ENCODE measurements at places on chromosomes 7 and 10.
A peak's percentile ranks its signal among the peaks of the same experiment; 100 is the strongest.

DNA sequence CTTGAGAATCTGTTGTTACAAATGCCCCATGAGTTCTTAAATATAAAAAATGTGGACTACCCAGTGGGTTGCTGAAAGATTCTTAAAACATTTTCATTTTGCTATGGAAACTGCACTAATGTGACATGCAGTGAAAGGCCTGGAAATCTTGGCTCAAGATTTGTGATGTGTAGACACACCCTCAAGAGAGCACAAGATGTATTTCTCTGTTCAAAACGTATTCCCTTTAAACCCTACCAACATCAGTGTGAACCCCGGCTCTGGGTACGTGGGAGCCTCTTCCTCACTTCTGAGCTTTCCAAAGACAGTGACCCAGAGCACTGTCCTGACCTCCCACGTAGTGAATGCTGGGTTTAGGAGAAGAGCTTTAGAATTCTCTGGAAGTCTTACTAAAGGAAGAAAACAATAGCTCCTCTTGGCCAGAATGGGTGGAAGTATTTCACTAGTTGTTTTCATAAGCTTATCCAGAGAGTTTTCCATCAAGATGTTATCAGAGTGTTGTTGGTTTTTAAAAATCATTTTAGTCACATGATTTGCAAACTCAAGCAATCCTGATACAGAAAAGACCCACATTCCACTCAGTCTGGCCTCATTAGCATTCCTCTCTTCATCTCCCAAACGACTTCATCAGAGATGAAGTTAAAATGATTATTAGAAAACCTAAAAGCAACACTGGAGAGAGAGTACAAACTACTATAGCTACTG lies 81.5 kb upstream of the AFAP1L2 start:
- DNase-seq = no peak

DNA sequence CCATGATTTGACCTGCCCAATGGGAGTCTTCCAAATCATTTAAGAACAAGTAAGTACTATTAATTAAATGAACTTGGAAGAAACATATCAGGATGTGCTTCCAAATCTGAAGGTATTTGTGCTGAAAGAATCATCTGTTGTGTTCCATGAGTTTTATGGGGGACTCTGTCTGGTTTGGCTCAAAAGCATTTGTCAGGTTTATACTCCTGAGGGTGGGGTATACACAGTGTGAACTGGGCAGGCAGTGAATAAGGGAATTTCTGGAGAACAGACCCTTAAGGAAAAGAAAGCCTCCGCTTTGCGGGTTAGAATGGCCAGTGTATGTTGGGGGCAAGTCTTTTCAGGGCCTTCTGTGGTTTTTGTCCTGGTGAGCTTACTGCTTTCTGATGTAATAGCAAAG lies 29.9 kb downstream of the TCF7L2 start:
- DNase-seq = no peak

- peak; percentile 7 for DNase-seq
These were observed 205.0 kb downstream of the TFEC start for GRCh38 chr7:115825456-115826115.

DNA sequence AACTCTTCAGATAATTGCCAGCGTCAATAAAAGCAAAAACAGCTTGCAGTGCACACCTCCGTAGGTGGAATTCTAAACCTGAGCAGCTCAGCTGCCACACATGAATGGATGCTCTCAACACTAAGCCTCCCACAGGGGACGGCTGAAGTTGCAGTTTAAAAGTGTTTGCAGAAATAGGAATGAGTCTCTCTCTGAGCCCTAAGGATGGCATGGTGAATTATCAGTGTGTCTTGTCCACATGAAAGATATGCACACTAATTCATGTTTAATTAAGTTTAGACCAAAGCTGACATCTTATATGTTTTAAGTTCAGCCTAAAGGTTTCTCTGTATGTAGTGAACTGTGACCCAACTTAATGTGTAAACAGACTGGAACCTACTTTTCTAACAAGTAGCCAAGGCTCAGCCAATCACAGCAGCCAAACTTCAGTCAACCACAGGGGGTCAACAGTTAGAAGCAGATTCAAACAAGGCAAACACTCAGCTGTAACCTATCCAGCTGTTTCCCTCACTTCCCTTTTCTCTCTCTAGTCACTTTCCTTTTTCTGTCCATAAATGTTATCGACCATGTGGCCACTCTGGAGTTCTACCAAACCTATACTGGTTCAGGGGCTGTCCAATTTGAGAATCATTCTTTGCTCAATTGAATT lies 38.1 kb downstream of the CTTNBP2 start:
- no peak for DNase-seq

GRCh38 chr10:35136263-35136815 lies 9.7 kb downstream of the CREM start:
- DNase-seq = no peak

DNA sequence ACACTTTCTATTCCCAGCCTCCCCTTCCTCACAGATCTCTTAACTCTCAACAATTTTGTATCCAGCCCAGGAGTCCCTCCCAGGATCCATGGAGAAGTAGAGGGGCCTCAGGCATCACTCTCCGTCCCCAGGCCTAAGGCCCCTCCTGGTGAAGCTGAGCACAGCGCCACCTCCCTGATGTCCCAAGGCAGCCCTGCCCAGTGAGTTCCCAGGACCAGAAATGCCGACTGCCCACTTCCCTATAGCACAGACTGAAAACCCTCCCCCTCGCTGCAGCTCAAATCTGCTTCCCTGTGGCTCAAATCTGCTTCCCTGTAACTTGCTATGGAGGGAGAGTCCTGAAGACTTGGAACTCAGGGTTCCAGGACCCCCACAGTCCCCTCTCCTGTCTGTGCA lies 35.6 kb downstream of the YKT6 start:
- no peak for DNase-seq

- peak; percentile 72 for DNase-seq
These were observed 179.0 kb downstream of the PTEN start for GRCh38 chr10:88042160-88043100.

GRCh38 chr10:126160971-126161630 lies 227.2 kb downstream of the ADAM12 start:
- no peak for DNase-seq

DNA sequence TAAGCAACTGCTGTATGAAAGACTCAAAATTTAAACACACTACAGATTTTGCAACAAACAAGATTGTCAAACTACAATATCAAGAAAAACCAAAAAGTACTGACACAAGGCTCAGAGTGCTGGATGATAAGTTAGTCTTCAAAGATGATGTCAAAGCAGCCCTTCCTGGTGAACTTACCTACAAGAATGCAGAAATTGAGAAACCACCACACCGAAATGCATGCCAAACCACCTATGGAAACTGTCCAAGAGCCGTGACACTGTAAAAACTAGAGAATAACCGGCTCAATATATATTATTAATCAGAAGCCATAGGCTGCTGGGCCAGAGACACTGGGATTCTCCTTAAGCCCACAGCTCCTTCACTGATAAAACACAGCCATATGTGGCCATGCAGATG lies 25.3 kb downstream of the DENND11 start:
- peak; percentile 70 for DNase-seq

DNA sequence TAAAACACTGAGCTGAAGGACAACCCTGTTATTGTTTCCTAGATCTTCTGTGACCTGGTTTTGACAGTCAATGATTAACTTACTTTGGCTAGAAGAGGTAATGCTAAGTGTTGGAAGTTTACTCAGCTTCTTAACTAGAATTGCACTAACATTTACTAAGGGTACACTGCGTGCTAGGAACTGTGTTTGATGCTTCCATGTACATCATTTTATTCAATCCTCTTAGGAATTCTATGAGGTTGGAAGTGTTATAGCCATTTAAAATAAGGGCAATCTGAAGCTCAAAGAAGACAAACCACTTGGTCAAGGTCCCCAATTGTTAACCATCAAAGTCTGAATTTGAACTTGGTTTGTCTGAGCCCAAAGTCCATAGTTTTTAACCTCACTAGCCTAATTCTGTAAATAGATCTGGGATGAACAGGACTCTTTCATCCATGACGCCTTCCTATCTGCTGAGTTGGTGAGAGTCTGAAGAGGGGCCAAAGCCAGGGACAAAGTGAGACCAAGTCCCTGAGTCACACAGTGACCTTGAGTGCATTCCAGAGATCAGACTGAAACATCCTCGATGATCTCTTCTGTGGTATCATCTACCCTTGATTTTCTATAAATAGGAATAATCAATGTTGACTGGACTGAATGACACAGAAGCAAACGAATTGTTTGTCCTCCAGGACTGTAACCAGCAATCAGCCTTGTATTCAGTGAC lies 29.2 kb upstream of the ZNRF2 start:
- DNase-seq = no peak

GRCh38 chr7:140200061-140200989 lies 23.5 kb upstream of the KDM7A start:
- DNase-seq = peak; percentile 73

- no peak for DNase-seq
These were observed 13.9 kb upstream of the FAM20C start for GRCh38 chr7:178444-178843.

GRCh38 chr10:92517034-92517655 lies 56.7 kb downstream of the IDE start:
- peak; percentile 89 for DNase-seq

GRCh38 chr10:6409971-6410643 lies 170.0 kb downstream of the PRKCQ start:
- DNase-seq = peak; percentile 64

DNA sequence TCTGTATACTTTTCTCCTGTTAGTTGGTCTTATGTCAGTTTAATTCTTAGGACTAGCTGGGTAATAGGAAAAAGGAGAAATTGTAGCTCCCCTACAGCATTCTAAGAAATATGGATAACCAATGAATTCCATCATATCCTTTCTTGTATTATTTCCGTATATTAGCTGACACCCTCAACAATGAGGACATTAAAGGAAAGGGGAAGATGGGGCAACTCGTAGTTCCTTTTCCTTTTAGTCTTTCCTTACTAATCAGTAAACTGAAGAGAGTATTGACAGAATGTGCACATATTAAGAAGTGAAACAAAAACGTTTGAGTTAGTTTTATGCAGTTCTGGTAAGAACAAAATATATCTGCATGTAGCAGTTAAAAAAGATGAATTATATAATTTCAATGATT lies 35.1 kb upstream of the C10orf67 start:
- DNase-seq = no peak

- peak; percentile 12 for DNase-seq
These were observed 35.4 kb upstream of the FAM180A start for GRCh38 chr7:135784013-135784412.

DNA sequence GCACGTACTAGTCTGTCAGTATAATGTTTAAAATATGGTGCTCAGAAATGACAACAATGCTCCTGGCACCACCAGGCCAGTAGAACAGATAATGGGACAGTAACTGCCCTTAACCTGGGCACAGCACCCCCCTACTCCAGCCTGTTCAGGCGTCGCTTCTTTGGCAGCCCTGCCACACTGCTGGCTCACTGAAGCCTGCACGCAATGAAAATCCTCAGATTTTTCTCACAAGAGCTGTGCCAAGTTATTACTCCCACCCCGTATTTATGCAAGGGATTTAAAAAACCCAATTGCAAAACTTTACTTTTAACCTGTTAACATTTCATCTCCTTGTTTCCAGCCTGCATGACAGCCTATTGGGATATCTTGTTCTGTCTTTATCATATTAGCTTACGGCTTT lies 56.6 kb upstream of the LAMB1 start:
- peak; percentile 71 for DNase-seq

- no peak for DNase-seq
These were observed 10.1 kb downstream of the TBC1D12 start for GRCh38 chr10:94412449-94412848.

DNA sequence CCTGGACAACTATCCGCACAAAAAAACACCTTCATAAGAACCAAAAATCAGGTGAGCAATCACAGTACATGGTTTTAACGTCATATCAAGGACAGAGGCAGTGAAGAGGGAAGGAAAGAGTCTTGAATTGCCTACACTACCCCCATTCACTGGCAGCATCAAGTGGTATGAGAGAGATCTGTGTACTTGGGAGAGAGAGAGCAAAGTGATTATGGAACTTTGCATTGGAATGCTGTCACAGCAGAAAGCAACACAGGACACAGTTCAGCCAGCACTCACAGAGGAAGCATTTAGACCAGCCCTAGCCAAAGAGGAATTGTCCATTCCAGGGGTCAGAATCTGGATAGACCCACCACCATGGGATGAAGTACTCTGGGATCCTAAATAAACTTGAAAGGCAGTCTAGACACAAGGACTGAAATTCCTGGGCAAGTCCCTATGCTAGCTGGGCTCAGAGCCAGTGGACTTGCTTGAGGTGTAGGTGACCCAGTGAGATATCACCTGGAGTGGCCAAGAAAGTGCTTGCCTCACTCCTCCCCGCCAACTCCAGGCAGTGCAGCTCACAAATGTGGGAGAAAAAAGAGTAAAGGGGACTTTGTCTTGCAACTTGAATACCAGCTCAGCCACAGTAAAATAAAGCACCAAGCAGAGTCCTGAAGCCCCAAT lies 30.5 kb upstream of the SFTPD start:
- no peak for DNase-seq

DNA sequence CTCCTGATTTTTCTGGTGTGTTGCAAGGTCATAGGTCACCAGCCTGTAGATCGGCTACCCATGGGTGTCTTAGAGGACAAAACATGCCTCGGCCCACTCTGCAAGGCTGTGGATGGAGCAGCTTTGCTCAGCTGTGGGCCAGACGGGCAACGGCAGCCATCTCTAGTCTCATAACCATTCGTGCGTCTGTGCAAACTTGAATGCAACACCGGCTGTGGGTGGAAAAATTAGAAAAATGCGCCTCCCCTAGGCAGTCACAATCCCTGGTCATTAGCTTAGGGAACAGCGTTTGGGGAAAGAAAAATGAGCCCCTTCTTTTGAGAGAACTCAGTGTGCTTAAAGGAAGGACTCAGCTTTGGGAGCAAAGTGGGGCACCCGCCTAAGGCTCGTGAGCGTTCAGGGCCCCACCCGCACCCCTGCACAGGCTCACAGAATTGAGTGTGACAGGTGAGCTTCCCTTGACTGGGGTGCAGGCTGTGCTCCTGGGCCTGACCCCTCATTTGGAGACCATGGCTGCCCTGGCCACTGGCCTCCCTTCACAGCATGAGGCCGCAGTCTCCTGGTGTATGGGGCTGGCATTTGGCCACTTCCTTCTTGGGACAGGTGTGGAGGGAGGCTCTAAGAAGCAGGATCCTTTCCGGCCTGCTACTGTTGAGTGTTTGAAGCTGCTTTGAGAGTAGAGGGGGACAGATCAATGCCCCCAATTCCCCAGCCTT lies 148.0 kb downstream of the C10orf105 start:
- no peak for DNase-seq
